ENCODE measurements at places on chromosomes 13 and 19. TPM values are rescaled to one million over a fixed set of nuclear protein-coding genes. Genes with fewer than 3 reads are reported as not detected.

Gene MYPOP
- total RNA-seq: 16.0 TPM

DNA sequence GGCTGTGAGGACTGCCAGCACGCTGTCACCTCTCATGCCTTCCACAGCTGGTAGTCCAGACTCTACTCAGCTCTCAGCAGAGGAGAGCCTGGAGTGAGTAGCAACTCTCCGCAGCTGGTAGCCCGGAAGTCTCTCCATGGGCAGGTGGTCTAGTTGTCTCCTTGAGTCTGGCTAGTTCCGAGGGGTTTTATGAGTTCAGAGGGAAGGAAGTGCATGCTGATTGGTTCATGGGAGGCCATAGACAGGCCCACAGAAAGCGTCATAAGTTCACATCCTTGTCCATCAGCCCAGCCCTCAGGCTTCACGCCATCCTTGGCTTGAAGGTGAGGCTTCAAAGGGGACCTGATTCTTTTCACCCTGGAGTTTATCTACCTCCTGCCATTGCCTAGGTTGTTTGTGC, 2662.4 kb upstream of the PCDH20 start:
- no peak for DNase-seq

Gene ACP5
- 2.3 TPM for total RNA-seq

- DNase-seq: no peak
Measured at GRCh38 chr13:59261928-59262488, 901.7 kb downstream of the DIAPH3 start.

Gene LIM2
- not detected for total RNA-seq

DNA sequence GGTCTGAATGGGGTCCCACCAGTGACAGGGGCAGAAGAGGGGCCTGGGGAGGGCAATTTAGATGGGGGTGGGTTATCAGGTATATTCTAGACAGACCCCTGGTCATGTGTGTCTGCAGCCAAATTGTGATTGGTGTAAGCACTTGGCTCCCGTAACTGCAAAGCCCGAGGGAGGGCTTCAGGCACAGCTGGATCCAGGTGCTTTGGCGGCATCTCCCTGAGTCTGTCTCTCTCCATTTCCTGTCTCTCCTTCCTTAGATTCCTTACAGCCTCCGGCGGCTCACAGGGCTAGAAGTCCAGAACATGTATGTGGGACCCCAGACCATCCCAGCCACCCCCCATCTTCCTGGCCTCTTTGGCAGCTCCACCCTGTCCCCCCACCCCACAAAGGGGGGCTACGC, 31.4 kb downstream of the DHX34 start:
- peak; percentile 57 for DNase-seq

Gene COX6B2
- not detected for total RNA-seq

Gene MAST1
- 0.22 TPM for total RNA-seq

DNA sequence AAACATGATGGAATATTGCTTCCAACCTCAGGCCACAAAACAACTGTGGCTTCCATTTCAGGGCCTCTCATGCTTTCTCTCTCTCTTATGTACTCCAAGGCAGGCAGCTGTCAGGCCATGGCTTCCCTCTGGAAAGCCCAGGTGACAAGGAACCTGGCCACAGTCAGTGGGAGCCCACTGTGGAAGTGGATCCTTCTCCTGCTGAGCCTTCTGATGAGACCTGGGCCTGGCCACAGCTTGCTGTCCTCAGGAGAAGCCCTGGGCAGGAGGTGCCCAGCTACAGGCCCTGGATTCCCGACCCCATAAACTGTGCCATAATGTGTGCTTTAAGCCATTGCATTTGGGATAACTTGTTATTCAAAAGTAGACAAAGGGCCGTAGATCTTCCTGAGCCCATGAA, 71.2 kb downstream of the SPACA7 start:
- no peak for DNase-seq

- no peak for DNase-seq
Measured at GRCh38 chr13:102847272-102848234, 1.7 kb downstream of the ERCC5 start.

DNA sequence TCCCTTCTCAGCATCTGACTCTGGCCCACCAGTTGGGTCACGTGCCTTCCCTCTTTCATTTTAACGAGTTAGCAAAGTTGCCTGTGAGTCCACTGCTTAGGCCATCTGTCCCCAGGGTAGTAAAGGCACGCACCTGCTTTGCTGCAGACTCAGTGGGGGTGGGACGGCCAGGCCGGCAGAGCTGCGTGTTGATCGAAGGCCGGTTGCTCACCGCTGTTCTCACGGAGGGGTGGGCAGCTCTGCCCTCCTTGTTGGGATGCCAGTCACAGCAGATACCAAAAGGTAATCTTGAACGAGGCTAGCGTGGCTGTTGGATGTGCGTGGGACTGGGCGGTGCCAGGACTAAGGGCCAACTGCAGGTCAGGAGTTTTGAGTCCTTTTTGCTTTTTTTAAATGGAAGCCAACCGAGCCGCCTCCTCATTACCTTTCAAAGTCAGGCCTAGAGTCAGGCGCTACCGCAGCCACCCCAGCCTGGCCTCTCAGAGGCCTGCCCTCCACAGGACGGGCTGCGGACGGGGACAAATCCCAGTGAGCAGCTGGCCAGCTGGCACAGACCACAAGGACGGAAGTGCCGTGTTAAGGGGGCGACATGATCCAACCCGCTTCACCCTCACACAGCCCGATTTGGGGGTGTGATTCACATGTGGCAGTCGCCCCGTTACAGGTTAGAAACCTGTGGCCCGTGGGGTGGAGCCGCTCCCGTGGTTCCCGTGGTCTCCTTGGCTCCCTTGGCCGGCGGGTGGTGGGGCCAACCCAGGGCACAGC, 20.6 kb downstream of the ADPRHL1 start:
- peak; percentile 63 for DNase-seq

DNA sequence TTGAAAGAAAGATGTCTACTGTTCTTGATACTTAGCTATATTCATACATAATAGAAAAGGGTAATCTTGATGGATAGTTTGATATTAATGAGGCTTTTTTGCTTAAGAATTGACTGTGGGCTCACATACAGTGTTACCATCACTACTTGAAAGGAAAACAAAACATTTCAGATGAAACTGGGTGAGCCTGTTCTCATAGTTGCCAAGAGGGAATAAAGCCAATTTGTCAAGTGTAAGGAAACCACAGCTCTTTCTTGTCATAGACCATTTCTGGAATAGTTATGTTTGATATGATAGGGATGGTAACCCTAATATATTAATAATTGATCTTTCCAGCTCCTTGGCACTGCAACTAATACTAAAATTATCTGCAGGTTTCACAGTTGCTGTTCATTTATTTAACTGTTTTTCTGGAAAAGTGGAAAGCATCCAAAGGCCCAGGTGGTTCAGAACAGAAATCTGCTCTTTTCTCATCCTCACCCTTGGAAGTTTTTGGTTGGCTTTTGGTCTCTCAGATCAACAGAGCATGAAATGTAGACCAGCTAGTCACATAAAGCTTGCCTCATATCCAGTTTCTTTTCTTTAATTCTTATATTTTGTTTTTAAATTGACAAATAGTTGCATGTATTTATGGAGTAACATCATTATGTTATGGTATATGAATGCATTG, 43.2 kb downstream of the ARHGEF7 start:
- no peak for DNase-seq

Gene ZNF610
- 2.5 TPM for total RNA-seq

DNA sequence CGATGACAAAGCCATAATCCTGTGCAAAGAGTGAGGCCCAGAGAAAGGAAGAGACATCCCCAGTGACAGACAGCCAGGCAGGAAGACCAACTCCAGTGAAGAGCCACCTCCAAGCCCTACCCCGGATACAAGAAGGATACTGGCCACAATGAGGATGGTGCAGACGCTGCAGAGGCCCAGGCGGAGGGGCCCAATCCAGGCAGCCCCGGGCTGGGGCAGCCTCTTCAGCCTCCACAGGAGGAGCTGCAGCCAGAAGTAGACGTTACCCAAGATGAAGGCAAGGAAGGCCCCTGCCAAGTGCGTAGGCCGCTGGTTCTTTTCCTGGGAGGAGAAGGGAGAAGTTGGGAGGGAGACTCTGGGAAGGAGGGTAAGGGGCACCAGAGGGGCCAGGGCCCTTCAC, 8.5 kb downstream of the TMEM150B start:
- DNase-seq: no peak

DNA sequence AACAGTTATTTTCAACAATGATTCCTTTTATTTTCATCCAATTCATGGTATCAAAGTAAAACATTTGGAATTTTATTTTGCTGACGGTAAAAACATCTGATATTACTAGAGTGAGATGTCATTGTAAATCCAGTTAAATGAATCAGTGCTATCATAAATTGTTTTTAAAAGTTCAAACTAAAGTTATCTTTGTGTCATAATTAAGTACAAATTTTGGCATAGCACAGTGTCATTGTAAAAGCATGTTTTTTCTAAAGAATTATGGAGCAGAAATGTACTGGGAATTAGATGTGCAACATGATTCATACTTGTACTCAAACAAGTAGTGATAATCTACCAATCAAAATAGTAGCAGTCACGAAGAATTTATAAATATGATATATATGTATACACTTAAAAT, 92.8 kb downstream of the FAM216B start:
- DNase-seq: no peak

DNA sequence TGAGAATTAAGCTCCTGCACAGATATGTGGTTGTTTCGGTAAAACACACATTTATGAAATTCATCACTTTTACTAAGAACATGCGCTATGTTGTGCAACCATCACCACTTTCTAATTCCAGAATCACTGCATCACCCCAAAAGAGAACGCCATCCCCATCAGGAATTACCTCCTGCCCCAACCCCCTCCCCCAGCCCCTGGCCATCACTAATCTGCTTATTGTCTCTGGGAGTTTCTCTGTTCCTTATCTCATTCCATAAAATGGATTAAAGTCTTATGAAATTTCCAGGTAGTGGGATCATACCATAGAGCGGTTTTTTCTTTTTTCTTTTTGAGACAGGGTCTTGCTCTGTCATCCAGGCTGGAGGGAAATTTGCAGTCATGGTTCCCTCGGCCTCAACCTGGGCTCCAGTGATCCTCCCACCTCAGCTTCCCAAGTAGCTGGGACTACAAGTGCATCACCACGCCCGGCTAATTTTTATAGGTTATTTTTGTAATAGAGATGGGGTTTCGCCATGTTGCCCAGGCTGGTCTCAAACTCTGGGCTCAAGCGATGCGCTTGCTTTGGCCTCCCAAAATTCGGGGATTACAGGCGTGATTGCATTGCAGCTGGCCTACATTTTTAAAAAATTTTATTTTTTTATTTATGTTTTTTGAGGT, 3.5 kb downstream of the ZSCAN5B start:
- DNase-seq: no peak

- peak; percentile 60 for DNase-seq
Measured at GRCh38 chr19:18503971-18504885, 17.6 kb downstream of the ELL start.

GRCh38 chr13:99883805-99884204, 87.8 kb downstream of the ZIC5 start:
- DNase-seq: no peak

DNA sequence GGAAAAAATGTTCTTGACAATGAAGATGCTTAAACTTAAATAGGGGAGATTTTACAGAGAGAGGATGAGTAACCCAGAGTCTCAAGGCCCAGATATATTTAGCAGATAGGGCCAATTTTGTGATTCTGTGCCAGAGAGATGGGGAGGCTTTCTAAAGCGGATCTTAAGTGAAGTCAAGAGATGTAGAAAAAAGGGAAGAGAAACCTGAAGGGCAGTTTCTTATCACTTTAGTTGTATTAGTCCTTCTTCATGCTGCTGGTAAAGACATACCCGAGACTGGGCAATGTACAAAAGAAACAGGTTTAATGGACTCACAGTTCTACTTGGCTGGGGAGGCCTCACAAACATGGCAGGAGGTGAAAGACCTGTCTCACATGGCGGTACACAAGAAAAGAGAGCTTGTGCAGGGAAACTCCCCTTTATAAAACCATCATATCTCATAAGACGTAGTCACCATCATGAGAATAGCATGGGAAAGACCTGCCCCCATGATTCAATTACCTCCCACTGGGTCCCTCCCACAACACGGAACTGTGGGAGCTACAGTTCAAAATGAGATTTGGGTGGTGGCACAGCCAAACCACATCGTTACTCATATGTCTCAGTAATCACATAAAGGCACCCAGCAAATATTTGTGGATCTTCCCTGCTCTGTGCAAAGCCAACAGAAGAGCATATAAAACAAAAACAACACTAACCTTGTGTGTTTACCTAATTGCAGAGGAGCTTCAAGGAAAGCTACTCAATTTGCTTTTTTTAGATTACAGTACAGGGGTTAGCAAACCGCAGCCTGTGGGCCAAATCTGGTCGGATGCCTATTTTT, 102.6 kb upstream of the MYCBP2 start:
- DNase-seq: no peak

Gene TEX26
- not detected for total RNA-seq

DNA sequence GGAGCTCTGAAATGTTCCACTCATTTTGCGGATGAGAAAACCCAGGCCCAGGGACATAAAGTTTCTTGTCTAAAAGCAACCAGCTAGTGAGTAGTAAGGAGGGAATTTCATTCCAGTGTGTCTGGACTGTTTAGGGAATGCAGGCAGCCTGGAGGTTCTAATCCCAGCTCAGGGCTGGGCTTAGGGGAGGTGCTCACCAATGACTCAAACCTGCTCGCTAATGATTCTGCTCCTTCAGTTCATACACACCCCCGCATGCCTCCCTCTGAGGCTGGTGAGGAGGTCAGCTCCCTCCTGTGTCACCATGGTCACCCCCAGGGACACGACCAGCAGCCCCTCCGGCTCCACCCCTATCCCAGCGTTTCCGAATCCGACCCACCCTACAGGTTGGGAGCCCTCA, 34.6 kb downstream of the CYP4F2 start:
- DNase-seq: no peak

- no peak for DNase-seq
Measured at GRCh38 chr13:42893214-42893671, 98.8 kb downstream of the EPSTI1 start.

- DNase-seq: no peak
Measured at GRCh38 chr19:11624069-11624463, 26.8 kb downstream of the ZNF627 start.

Gene ZNF177
- 2.3 TPM for total RNA-seq

Gene FAM216B
- total RNA-seq: 3.1 TPM

GRCh38 chr13:31350560-31350959, 150.8 kb downstream of the B3GLCT start:
- DNase-seq: no peak

DNA sequence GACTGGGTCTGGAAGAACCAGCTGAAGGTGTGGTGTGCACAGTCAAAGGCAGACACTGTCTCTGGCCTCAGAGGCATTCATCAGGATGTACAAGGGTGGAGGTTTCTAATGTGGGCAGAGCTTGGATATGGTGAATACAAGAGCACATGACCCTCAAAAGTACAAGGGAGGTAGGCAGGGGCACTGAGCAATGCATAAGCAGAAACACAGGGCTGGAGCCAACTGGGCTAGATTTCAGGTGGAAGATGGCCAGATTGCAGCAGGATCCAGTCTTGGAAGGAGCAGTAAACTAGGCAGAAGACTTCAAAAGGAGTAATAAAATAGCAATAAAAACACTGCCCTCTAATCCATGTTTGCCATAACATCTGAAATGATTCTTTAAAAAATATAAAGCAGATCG, 417.1 kb downstream of the OLFM4 start:
- no peak for DNase-seq

Measured in Right ventricle myocardium inferior (tissue), 1 donor.